Activated CD4-positive, alpha-beta T cell treated with anti-CD3 and anti-CD28 coated beads, Interleukin-2, Interleukin-4, amounts not matched to agents 100 ng/mL and 50 ng/mL, durations not matched to agents 16 hours and 8 hours (primary cell): ENCODE measurements at places on chromosomes 11 and 22.

GRCh38 chr11:100640646-100641045, 46.4 kb upstream of the ARHGAP42 start:
- DNase-seq, result no peak

- DNase-seq, result no peak
These were observed 51.1 kb downstream of the MUC6 start for GRCh38 chr11:985406-985805.

DNA sequence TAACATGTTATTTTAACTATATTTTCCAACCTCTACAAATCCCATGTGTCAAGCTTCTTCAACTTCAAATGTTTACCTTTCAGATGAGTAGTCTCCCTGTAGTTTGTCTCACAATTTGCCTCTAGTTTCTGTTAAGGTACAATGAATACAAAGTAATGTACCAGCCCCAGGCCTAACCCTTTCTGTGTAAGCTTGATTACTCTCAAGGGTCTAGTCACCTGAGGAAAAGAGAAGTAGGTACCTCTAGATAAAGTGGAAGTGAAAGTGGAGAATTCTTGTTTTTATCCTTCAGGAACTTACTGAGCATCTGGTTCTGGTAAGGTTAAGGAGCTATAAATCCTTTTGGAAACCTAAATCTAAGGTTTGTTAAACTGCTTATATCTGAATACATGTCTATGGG, at the start of gene OR51A7:
Gene OR51A7, plus strand, starts transcription at position 300 of the 400 bp plus-strand sequence. CDS start 3,587 bp downstream, outside the sequence.
- no peak for DNase-seq

DNA sequence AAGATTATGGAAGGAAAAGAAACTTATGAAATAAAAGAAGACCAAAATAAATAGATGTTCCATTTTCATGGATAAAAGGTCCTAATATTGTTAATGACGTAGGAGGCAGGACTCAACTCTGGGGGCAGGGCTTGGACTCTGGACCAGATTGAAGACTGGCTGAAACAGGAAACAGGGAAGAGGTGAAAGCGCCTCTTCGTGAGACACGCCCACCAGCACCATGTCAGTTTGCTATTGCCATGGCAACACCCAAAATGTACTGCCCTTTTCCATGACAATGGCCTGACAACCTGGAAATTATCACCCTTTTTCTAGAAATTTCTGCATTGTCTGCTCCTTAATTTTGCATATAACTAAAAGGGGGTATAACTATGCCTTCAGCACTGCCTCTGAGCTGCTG, 1522.2 kb downstream of the TBC1D22A start:
- DNase-seq, result no peak

DNA sequence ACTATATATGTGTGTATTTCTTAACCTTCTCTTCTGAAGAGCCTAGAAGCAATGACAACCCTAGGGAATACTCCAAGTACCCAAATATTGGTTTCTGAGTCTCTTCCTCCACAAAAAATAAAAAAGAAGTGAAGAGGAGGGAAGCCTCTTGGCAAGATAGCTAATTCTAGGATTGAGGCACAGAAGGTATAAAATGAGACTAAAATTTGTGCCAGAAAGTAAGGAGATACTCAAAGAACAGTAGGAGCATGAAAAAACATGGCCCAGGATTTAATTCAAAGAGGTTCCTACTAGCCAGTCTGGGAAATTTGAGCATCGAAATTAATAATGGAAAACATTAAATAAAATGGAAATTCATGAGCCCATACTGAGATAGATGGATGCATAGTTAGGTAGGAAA, 112.1 kb downstream of the PAX6 start:
- DNase-seq, result no peak

DNA sequence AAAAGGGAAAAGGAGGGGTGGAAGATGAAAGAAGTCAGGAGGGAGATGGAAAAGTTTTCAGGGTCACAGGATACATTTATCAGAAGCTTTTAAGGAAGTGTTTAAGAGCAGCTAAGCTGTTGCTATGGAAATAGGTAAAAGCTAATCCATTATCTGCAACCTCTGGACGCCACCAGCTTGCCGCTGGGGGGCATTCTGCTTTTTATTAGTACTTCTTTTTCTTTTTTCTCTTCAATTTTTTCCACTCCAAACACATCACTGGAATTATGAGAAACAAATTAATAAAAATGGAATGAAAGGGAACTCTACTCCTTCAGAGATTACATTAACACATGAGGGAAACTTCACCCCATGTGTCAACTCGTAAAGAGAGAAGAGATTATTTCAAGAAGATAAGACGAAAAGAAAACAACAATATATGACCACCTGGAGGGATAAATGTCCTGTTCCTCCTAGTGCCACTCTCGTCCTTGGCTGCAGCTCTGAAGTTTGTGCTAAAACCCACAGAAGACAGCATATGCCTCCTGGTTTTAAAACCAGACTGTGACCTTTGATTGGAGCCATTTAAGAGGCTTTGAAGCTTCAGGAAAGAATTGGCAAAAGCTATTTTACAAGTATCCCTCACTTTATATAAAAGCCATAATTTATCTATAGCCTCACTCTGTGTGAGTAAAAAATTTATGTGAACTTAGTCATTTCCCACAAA, 972.8 kb downstream of the OPCML start:
- no peak for DNase-seq
